ENCODE measurements at places on chromosomes 7 and 10.

DNA sequence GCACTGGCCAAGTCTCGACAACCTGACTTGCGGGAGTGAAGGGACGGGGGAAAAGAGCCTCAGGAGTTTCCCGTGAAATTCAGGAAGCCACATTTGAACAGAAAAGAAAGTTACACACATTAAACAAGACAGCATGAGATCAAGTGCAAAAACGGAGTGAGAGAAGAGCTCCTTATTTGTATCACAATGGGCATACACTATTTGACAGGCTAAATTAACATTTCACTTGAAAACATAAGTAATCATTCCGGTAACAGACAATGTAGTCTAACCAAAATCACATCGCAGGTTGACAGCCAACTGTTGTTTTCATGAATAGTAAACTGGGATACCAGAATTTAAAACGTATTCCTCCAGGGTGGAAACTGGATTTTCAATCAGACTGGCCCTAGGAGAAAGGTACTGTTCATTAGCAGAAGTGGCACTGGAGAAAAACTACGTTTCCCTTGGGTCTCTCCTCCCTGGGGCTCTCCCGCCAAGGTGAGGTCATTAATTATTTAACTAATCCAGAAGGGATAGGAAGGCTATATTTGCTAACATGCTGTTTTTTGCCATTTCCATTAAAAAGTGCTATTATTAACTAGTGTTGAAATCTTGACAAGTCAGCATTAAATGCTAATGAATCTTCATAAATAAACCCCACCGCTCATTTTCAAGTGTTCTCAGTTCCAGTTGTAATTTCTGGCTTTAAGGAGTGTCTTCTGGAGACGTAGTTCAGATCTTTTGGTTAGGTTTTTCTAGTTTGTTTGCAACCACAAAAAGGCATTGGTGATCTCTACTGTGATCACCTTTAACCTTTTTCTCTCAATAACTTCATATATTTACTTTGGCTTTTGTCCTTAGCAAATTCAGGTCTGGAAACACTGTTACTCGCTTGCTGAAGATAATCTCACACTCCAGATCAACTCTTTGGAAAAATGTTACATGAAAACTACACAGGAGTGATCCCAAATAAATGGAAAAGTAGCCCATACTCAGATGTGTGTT, 25.1 kb downstream of the RHEB start:
- no peak for DNase-seq

DNA sequence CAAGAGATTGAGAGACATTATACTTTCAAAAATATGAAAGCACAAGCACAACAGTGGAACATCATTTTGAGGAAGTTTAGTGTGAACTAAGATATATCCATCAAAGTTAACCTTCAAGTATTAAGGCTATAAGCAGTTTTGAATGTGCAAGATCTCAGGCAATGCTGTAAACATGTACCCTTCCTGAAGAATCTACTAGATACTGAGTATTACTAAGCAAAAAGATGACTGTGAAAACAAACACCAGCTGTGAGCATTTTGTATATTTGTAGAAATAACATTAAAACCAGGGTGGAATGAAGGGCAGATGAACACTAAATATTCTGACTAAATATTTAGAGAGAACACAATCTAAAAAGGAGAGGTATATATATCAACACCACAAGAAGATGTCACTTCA, 41.3 kb upstream of the ADRA2A start:
- no peak for DNase-seq

DNA sequence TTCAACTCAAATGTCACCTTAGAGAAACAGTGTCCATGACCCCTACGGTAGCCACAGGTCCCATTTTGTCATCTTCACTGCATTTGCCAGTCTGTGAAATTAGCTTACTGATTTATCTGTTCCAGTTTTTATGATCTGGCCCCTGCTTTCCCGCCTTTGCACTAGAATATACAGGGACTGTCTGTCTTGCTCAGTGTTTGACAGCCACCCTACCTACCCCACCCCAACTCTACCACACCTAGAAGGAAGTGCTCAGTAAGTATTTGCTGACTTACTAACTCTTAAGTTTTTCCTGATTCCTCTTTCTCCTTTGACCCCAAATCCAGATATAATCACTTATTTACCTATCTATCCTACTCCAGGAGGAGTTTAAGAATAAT, 49.5 kb downstream of the CREB3L2 start:
- DNase-seq, result no peak

- DNase-seq, result no peak
Measured at GRCh38 chr10:86785968-86786367, 29.5 kb downstream of the BMPR1A start.

GRCh38 chr7:140197218-140197890, 20.6 kb upstream of the KDM7A start:
- no peak for DNase-seq

- DNase-seq, result no peak
Measured at GRCh38 chr10:14184841-14185315, 145.8 kb downstream of the FRMD4A start.

DNA sequence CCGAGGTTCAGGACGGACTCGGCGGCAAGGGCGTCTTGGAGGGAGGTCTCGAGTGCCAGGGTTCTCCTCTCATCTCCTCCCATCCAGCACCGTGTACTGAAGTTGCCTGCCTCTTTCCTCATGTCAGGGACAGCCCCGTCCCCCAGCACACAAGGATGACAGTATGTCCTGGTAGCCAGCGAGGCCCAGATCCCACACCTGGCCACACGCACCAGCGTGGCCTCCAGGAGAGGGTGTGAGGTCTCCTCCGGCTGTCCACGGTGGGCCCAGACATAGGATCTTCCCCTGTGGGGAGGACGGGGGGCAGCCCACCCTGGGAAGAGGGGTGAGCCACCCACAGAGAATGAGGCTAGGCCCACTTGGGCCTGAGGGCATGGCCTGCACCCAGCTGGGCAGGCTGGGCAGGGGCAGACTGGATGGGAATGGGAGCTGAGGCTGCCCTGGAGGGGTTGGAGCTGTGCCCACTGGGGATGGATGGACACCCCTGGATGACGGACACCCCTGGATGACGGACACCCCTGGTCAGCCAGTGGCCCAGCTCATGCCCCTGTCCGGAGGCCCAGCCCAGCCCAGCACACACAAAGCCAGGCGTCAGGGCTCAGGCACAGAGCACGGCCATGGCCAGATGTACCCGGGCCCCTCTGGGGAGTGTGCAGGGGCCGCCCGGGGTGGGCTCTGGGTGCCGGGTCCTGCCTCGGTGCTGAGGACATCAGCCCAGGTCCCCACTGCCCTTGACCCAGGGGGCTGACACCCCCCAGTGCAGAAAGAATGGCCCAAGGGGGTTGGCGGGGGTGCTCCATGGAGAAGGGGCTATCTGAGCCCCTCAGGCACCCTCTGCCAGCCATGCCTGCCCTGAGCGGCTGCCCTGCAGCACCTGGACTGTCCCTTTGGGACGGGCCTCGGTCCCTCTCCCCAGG, 30.9 kb upstream of the CFAP46 start:
- no peak for DNase-seq

DNA sequence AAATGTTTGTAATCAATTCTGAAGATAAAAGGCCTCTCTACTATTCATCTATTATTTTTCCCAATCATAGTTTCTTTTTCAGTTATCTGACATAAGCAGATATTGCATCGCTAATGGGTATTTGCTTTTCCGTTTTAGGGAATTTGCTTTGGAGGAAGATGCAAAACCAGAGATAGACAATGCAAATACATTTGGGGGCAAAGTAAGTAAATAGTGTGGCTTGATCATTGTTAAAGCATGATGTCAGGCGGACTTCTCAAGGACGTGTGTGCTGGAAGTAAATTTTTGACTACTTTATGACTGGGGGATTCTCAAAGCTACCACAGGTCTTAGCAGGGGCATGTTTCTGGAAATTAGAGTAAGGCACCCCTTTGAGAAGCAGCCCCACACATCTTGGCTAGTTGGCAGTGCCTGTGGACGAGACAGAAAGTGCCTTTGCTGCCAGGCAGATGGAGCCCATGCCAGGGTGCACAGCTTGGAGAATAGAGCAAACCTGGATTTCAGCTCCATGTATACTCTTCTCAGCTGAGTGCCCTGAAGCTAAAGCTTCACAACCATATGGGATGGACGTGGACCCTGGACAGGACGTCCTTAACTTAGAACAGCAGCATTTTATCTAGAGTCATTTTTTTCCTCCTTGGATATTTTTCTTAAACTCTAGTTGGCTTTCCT, 68.6 kb downstream of the SRI start:
- no peak for DNase-seq

GRCh38 chr10:79982362-79982800, 33.5 kb upstream of the SFTPD start:
- DNase-seq, result no peak

- DNase-seq, result no peak
Measured at GRCh38 chr7:87131771-87132170, 20.5 kb upstream of the DMTF1 start.

DNA sequence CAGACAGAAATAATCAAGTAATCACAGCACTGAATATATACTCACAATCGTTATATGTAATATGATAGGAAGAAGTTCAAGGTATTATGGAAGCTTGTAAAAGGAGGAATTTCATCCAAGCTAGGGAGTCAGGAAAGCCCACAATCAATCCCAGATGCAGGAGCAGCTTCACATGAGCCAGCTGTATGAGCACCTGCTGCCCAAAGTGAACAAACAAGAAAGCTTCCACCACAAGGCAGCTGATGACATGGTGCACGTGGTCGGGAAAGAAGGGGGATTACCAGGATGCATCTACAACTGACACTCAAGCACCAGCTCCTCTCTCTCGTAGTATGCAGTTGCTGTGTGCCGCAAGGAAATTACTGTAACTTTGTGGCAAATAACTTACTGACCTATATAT, 225.2 kb downstream of the XPNPEP1 start:
- no peak for DNase-seq

DNA sequence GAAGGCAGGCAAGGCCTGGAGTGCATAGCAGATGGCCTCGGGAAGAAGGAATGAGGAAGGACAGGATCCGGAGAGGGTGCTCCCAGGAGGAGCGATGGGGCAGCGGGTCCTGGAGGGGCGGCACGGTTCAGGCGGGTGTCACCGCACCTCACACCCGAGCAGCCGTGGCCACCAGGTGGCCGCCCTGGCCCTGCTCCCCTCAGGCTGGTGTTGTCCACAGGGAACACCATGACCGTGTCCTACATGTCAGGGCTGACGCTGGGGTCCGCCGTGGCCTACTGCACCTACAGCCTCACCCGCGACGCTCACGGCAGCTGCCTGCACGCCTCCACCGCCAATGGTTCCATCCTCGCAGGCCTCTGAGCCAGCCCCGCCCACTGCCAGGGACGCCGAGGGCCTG, 19.8 kb downstream of the SLC29A4 start:
- no peak for DNase-seq

DNA sequence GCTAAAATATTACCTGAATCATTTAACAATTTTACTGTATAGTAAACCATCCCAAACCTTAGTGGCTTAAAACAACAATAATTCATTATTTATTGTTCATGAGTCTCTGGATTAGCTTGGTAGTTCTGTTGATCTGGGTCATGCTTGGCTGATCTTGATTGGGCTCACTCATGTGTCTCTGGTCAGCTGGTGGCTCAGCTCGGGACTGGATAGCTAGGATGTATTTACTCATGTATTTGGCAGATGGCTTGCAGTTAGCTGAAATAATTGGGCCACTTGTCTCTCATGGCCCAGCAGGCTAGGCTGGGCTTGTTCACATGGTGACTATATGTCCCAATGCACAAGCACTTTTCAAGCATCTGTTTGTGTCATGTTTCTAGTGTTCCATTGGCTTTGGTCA, 262.8 kb downstream of the BBS9 start:
- no peak for DNase-seq

DNA sequence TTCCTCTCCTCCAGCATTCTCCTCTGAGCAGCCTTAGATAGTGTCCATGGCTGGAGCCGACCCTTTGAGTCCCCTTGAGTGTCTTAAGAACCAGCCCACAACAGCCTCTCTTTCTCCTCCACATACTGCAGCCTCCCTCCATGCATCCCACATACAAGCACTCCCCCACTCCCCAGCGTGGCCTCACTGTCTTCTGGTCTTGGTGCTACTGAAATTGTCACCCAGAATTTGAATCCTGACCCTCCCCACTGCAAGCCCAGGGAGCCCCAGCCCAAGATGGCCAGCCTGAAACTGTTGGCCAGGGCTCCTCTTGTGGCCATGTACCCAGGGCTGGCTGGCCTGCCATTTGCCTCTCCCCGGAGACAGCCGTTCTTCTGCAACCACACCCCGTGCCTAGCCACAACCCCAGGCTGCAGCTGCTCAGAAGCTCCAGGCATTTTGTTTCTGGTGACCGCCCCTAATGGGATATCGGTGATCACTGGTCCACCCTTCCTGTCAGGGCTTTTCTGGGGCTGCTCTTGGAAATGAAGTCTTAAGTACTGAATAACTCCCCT, 18.8 kb upstream of the SH2D4B start:
- DNase-seq, result no peak

DNA sequence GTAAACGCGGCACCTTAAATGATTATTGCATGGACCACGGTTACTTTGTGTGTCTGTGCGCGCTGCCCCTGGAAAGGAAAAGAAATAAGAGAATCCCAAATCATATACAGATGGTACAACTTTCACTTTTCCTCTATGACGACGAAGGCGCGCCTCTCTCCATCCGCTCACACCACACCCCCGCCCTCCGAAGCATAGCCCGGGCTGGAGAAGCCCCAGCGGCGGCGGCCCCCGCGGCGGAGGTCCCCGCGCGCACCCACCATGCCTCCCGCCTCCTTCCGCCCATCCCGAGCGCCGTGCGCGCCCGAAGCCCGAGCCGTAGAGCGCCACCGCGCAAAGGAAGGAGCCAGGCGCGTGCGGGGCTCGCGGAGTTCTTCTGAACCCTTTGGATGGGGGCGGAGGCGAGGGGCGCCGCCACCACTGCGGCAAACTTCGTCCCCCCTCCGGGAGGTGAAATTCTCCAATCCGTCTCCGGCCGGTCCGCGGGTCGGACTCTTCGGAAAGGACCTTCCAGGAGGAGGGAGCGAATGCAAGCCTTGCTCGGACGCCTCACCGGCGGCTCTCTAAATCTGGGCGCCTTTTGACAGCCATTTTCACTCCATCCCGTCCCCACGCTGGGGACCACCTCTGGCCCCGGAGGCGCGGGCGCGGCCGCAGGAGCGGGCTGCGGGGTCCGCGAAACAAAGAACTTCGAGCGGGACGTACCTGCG, 588 bp downstream of the GLI3 start:
- DNase-seq, result no peak

GRCh38 chr7:33550979-33551378, 354.4 kb upstream of the BMPER start:
- no peak for DNase-seq

DNA sequence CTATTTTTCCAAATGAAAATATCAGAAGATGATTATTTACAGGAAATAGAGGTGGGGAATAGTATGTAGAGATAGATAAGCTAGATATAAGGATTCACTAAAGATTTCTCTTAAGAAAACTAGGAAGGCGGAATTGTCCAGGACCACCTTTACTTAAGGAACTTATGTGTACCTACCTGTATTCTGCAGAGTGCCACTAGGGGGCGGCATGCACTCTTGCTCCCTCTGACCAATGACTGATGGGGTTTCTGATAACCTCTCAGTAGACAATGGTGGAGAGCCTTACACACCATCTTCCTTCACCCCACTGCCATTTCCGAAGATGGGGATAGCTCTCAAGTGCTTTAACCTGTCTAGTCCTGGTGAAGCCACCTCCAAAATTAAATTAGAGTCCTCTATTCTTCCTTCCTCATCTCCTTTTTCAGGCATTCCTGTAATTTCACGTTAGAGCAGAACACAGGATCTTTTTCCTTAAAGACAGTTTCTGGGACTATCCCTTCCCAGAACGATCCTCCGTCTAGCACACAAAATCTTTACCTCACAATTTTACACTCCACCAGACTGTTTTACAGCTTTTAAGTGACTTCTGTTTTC, 453.1 kb downstream of the SORCS1 start:
- DNase-seq, result peak; percentile 2

All from activated T-cell treated with anti-CD3 and anti-CD28 coated beads for 4 hours (primary cell).